ENCODE measurements at places on chromosomes 4 and X.

- H3K4me3 ChIP-seq, result no peak overlapping the region
- no peak for DNase-seq
- no peaks in the 10 kb centered on the region for H3K36me3 ChIP-seq
- peaks cover 3% of the 10 kb centered on the region for H3K4me1 ChIP-seq
- no peaks in the 10 kb centered on the region for H3K27me3 ChIP-seq
These were observed 8.5 kb upstream of the CCSER1 start for GRCh38 chr4:90118527-90119195.

- H3K27ac ChIP-seq, result no peak overlapping the region
- H3K4me1 ChIP-seq, result peaks cover 29% of the 10 kb centered on the region
- DNase-seq, result peak; percentile 38
These were observed 389.0 kb upstream of the ZFP42 start for GRCh38 chr4:187606581-187606980.

DNA sequence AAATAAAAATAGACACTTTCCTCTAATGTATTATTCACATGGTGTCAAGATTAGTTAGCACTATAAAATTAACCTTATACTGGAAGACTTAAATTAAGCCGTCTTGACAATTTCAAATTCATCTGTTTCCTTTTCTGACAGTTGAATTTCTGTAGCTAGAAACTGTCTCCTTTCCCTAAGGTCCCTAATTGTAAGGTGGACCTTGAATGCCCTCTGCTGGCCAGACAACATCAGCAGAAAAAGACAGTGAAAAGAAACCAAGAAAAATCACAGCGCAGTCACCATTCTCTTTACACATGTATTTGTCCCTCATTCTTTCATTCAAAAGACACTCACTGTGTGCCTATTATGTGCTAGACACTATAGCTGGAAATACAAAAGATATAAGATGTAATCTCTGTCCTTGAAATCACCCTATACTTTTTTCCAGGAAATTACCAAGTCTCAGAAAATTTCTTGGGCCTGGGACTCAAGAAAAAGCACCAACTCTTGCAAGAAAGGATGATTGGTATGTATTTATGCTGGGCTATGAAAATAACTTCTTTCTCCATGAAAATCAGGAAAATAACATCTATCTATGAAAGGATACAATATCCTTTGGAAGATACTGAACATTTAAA, 32.7 kb upstream of the AMBN start:
- no peak for DNase-seq
- no peaks in the 10 kb centered on the region for H3K4me1 ChIP-seq
- no peaks in the 10 kb centered on the region for H3K36me3 ChIP-seq
- H3K4me3 ChIP-seq, result no peak overlapping the region
- H3K27me3 ChIP-seq, result no peaks in the 10 kb centered on the region

DNA sequence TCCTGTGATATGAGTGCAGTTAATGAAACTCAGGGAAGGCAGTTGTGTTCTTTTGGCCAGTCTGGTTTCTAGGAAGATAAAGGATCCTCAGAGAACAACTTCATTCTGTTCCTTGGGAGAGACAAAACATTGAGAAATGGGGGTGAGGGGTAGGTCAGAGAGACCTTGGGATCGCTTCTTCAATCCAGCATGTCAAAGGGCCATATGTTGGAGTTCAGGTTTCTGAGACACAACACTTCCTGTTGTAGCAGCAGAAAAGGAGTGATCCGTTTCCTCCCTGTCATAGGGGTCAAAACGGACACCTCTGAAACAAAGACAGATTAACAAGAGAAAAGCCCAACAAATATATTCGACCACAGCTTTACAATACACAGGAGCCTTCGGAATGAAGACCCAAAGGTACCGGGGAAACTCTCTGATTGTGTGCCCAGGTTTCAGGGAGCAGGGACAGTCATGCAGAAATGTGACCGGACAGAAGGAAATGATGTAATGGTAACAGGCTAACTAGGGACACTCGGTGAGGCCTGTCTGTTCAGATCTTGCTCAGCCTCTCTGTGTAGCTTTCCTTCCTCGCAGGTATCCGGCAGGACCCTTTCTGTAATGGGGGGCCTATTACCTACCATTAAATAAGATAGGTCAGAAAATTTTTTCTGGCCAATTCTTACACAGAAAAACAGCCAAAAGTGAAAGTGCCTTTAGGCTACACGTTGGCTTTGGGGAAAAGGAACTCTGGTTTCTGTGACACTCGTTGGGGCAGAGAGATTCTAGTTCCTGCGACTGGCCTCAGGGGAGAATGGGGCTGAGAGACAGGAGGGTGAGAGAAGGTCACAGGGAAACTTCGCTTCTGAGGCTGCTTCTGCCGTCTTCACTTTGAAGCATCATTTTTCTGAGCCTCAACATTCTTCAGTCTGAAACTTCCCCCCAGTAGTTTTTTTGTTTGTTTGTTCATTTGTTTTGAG, 103.3 kb upstream of the TLR3 start:
- no peaks in the 10 kb centered on the region for H3K36me3 ChIP-seq
- no peak overlapping the region for H3K27ac ChIP-seq
- H3K4me1 ChIP-seq, result no peaks in the 10 kb centered on the region
- no peak overlapping the region for H3K4me3 ChIP-seq
- DNase-seq, result no peak

GRCh38 chr4:162499478-162499877, 335.7 kb upstream of the FSTL5 start:
- H3K4me3 ChIP-seq, result no peak overlapping the region
- H3K4me1 ChIP-seq, result no peaks in the 10 kb centered on the region
- no peaks in the 10 kb centered on the region for H3K36me3 ChIP-seq
- no peaks in the 10 kb centered on the region for H3K27me3 ChIP-seq
- no peak for DNase-seq

DNA sequence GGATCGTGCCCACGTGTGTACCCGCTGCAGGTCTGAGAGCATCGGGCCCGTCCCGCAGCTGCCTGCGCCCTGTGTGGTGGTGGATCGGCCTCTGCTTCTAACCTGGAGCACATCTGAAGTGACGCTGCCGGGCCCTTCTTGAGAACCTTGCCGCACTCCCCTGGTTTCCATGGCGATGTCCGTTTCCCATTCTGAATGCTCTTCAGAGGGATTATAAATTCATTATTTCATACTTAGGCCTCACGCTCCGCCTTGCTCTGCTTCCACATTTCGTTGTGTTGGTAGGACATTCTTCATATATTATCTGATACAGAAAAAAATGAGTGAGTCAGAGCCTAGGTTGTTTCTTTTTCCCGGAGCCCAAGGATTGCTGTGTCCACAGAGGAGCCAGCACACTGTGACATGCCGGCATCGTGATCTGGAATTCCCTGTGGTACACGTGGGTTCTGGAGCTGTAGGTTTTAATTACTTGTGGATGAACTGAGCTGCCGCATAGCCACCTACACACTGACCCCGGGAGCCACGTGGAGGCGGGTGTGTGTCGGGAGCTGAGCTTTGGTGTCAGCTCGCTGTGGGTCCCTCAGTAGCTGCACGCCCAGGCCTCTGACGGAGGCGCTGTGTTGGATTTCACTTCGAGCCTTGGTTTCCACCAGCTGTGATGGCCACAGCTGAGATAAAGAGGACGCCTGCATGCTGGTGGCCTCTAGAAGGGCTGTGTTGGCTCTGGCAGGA, 63.4 kb downstream of the PSAPL1 start:
- H3K4me1 ChIP-seq, result no peaks in the 10 kb centered on the region
- no peak for DNase-seq
- peaks cover 11% of the 10 kb centered on the region for H3K27me3 ChIP-seq
- H3K4me3 ChIP-seq, result no peak overlapping the region

Data from keratinocyte (primary cell).